Activated CD8-positive, alpha-beta memory T cell treated with anti-CD3 and anti-CD28 coated beads for 24 hours (primary cell): ENCODE measurements at places on chromosomes 4 and X.

DNA sequence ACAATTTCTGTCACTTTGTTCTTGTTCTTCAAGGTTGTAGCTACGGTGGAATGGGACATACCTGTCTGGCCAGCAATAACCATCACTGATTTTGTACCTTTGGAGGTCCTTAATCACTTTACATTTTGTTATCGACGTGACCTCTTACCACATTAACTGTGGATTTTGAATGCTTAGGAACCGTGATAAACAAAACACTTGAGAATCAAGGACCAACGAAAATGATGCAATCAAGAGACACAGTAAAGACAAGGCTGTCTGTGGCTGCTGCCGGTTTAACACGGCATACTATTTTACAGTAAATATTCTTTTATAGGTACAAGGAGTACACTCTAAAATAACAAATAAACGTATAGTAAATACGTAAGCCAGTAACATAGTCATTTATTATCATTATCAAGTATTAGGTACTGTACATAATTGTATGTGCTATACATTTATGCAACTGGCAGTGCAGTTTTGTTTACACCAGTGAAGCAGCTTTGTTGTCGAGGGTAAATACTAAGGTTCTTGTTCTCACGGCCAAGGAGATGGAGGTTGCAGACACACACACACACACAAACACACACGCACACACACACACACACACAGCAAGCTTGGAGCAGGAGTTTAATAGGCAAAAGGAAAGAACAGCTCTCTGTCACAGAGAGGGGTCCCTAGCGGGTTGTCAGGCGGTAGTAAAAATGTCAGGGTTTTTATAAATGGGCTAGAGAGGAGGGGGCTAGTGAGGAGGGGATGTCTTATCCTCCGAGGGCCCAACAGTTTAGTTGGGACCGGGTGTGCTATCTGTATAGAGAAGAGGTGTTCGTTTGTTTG is 194.7 kb upstream of the CXorf51B start:
- DNase-seq = no peak

- DNase-seq = no peak
Observed at GRCh38 chr4:128950796-128951195, 141.3 kb downstream of the JADE1 start.

GRCh38 chr4:177434667-177435066 is 7.6 kb downstream of the AGA start:
- DNase-seq = no peak

- DNase-seq = no peak
Observed at GRCh38 chrX:23773601-23774175, 9.3 kb upstream of the SAT1 start.

- no peak for DNase-seq
Observed at GRCh38 chrX:136453771-136454170, 34.0 kb upstream of the BRS3 start.

DNA sequence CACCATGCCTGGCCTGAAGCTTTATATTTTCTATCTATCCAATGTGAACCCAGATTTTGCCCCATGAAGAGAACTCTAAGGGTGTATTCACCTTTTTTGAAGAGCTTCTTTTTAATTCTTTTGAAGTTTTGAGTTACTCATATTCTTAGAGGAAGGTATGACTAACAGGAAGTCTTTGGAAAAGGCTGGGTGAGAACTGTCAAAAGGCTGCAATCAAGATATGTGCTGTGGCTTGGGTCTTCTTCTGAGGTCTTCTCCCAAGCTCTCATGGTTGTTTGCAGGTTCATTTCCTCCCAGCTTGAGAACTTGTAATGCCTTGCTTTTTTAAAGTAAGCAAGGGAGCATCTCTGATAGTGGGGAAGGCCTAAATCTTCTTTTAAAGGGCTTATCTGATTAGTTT is 3.1 kb upstream of the C4orf17 start:
- DNase-seq = no peak

GRCh38 chr4:112901962-112902411 is 147.5 kb upstream of the ANK2 start:
- no peak for DNase-seq

DNA sequence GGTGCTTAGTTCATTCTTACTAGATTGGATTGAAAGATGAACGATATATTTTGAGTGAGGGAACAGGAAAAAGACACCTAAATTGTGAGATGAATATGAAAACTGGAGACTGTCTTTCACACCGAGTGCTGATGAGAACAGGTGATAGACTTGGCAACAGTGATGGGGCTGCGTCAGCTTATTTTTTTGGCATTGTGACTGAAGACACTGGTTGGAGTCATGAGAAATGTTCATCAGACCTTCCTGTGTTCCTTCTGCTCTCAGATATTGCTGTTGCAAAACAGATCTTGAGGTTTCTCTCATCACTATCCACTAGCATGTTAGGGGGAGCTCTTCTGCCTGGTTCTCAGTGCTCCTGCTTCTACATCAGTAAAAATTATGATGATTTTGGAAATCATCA is 124.2 kb upstream of the KCNIP4 start:
- no peak for DNase-seq
